D341Med (cell line): ENCODE measurements at places on chromosomes 6 and 20.
A peak's percentile ranks its signal among the peaks of the same experiment; 100 is the strongest.

- no peak for DNase-seq
These were observed 42.8 kb downstream of the GPR6 start for GRCh38 chr6:110020888-110021287.

GRCh38 chr6:1991332-1991878, 254.0 kb downstream of the GMDS start:
- DNase-seq: no peak

DNA sequence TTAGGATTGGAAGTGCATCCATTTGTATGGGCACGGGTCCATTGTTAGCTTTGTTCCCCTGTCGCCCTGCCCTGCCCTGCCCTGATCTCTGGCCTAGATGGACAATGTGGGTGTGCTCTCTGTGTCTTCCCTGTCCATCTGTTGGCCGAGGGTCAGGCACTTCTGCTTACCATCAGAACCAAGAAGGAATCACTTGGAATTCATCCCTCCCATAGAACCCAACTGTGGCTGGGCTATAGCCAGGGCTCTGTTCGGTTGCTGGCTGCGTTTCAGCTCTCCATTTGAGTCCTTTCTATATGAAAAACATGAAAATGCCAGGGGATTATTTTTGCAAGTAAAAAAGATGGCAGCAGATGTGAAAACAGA, 26.6 kb upstream of the TULP4 start:
- DNase-seq: no peak

GRCh38 chr6:71498638-71499037, 210.0 kb downstream of the OGFRL1 start:
- DNase-seq: no peak

DNA sequence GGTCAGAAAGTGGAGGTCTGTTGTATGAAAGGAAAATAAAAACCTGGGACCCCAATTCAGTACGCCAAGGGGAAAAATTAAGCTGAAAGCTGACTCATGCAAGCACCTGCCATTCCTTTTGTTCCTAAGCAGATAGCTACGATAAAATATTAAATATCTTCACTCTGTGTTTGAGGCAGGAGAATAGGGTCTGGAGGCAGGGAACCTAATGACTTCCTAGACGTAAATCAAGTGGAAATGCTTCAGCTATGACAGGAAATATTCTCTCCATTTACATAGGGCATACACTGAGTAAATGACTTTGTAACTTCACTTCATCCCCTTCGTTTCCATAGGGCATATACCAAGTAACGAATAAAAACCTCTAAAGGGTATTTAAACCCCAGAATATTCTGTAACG, 41.0 kb upstream of the IFNGR1 start:
- DNase-seq: no peak

- DNase-seq: no peak
These were observed 742.1 kb downstream of the MAFB start for GRCh38 chr20:39946931-39947330.

DNA sequence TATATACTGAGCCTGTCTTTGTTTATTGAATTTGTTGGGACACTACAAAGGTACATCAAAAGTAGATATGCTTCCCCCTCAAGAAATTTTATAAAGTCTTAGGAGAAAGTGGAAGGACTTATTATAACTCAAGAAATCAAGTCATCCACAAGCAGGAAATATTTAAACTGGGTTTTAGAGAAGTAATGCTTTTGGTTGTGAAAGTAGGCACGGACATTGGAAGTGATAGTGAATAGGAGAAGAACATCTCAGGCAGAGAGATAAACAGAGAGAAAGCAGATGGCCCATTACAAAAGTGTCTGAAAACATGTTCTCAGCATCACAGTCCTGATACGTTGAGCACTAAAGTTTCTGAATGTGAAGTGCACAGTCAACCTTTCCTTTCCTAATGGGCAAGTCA, 415.6 kb upstream of the RNF217 start:
- DNase-seq: no peak

DNA sequence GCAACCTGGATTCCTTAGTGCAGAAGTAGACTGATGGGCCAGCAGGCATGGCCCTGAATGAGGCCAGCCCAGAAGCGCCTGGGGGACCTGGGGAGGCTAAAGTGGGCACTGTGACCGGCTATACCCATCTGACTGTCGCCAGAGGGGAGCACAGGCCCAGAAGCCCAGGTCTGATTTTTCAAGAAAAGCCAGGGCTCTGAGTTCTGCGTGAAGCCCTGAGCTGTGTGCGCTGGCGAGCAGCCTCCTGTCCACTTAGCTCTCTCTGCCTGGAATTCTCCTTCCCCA, 111.7 kb downstream of the SULF2 start:
- no peak for DNase-seq

GRCh38 chr6:57421503-57421902, 104.1 kb downstream of the PRIM2 start:
- no peak for DNase-seq

DNA sequence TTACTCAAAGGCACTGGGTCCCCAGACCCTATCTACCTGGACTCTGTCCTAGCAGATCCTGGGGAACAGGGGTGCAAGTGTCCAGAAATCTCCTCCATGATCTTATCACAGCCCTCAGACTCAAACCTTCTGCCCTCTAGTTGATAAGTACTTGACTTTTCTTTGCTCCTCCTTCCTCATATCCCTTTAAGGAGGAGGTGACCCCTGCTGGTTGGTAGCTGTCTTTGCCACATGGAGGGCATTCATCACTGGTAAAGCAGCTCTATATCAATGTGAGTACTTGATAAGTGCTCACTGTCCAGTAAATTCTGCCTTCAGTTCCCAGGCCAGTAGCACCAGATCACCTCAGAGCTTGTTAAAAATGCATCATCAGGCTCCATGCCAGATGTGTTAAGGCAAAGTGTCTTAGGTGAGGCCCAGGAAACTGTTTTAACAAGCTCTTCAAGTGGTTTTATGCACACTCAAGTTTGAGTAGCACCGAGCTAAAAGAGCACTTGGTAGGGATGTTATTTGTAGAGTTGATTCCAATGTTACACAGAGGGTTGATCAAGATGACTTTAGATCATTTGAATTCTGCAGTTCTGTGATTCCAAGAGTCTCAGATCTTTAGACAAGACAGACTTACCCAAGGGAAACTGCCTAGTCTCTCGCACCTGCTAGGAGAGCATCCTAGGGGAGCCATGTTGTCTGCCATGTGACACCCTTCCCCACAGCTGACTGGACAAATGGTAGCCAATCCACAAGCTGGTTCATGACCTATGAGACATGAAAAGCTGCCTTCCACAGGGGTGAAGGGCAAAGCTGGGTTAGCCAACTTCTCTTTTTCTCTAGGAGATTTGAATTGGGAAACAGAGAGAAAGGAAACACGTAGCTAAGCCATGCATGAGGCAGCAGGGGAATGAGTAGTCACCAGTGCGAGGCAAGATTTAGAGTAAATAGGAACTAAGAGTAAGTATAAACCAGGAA, 18.6 kb downstream of the TREML2 start:
- peak; percentile 67 for DNase-seq

GRCh38 chr20:31602779-31603441, 2.2 kb upstream of the ID1 start:
- no peak for DNase-seq

DNA sequence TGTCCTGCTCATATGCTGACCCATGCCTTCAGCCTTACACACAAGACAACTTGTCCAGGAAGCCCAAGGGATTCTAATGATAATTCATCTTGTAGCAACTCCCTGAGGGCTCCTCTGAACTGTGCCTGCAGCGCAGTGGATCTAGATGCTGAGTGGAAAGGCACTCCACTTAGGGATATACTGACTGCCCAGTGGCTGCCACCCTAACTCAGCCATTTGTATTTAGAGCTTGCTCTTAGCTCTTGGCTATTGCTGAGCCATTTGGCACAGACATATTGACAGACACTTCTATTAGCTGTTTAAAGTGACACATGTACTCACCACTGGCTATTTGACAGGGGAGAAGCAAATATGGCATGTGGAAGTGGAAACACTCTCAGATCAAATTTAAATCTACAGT, 278.3 kb upstream of the SGK1 start:
- DNase-seq: no peak

DNA sequence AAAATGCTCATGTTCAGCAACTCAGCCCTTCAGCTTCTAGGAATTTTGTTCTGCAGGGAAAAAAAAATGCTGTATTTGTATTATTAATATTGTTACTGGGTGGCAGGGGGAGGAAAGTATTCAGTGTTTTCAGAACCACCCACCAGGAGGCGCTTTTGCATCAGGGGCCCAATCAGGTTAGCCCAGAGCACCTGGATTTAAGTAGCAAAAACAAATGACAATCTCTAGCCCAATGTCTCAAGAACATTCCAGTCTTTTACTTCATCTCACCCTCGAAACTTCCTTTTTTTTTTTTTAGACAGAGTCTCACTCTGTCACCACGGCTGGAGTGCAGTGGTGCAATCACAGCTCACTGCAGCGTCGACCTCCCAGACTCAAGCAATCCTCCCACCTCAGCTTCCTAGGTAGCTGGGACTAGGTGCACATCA, 635 bp upstream of the C20orf203 start:
- peak; percentile 76 for DNase-seq

DNA sequence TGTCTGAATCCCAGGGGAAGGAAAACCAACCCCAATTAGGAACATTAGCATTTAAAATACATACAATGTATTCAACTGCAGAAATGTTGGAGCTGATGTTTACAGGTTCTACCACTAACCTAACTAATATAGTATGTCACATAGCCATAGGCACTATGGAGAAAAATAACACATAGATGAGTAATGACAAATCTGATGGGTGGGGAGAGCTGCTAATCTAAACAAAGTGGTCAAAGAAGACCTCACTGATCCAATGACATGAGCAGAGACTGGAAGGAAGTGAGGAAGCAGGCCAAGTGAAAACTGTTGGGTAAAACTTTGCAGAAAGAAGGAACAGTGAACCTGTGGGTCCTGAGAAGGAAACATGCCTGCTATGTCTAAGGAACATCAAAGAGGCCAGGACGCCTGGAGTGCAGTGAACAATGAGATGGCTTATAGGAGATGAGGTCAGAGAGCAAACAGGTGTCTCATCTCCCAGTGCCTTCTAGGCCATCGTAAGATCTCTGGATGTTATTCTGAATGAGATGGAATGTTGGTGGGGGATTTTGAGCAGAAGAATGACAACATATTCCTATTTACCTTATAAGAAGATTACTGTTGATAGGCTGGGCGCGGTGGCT, 135.7 kb downstream of the ALDH8A1 start:
- DNase-seq: no peak

DNA sequence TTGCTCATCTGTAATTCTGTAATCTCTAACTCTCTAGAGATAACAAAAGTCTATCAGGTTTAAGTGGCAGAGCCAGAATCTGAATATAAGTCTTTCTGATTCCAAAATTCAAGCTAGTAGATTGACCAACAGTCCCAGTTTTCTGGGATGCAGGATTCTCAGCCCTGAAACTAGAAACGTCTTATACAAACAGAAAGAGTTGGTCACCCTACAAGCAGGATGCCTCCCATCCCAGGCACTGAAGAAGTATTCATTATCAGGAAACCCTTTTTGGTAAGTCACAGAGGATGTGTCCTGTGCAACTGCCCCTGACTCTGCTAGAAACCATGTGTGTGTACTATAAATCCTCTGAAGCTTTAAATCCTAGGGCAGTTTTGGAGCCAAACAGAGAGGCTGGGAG, 135.0 kb downstream of the CARMIL1 start:
- no peak for DNase-seq

DNA sequence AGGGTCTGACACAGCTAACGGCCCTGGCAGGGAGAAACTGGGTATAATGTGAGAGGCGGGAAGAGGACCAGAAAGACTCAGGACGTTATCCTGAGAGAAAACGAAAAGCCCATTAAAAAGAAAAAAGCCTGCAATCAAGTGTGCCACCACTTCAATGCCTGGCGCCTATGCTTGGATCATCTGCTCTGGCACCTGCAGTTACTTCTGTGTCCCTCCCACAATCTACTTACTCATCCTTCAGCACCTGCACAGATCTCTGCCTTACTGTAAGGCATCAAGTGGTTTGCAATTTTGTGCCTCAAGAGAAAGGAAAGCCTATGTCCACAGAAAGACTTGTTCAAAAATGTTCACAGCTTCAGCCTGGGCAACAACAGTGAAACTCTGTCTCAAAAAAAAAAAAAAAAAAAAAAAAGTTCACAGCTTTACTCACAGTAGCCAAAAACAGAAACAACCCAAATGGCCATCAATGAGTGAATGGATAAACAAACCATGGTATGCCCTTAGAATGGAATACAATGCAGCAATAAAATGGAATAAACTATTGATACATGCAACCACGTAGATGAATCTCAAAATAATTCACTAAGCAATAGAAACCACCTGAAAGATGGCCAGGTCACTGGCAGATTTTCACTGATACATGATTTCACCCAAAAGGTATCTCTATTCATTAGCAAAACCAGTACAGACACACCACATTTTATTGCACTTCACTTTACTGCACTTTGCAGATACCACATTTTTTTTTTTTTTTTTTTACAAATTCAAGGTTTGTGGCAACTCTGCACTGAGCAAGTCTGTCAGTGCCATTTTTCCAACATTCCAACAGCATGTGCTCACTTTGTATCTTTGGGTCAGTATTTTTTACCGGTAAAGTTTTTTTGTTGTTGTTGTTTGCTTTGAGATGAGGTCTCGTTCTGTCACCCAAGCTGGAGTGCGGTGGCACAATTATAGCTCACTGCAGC, 48.6 kb downstream of the ABHD12 start:
- DNase-seq: peak; percentile 8

DNA sequence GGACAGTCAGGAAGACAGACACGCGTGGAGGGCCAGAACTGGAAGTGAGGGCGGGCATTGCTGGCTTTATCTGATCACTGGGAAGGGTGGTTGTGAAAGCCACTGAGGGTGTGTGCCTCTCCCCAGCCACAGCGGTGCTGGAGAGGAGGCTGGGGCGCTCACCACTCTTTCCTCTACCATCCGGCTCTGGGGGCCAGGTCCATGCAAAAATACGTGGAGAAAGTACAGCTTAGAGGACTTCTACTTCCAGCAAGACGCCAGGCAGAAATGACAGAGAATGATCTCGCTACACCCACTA, 148.8 kb upstream of the RPS6KA2 start:
- DNase-seq: no peak

- DNase-seq: no peak
These were observed 3.2 kb downstream of the LEMD2 start for GRCh38 chr6:33785778-33786177.

DNA sequence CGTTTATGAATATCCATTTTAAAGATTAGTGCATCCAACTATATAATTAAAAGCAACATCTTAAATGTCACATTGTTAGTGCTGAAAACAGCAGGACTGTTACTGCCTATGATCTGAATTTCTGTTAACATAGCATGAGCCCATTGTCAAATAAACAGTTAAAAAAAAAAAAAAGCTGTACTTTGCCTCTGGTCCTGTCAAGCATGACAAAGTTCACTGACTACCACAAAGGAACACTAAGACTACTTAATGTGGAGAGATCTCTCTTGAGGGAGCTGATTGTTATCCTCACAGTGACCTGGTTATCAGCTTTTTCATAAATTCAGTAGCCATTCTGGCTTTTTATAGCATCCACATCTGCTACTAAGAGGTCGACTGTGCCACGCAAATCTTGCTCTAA, 228.1 kb downstream of the TMEM200A start:
- DNase-seq: no peak

DNA sequence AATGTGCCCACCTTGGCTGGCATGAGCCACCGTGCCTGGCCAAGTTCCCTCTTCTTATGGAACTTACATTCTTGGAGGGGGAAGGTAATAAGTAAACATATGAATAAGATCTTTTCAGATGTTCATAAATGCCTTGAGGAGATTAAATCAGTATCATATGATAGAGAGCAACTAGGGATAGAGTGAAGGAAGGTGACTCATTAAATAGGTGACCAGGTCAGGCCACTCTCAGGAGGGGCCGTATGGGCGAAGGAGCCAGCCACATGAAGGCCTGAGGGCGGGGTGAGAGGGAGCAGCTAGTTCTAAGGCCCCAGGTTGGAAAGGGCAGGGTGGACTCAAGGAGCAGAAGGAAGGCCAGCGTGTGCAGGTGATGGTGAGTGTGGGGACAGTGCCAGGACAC, 91.1 kb downstream of the UST start:
- no peak for DNase-seq
